ENCODE measurements at places on chromosomes 1 and 21.
A peak's percentile ranks its signal among the peaks of the same experiment; 100 is the strongest.

GRCh38 chr1:182274618-182275017 lies 117.0 kb downstream of the GLUL start:
- DNase-seq: no peak

- DNase-seq: no peak
These were observed 115.3 kb downstream of the HLCS start for GRCh38 chr21:36851121-36851520.

DNA sequence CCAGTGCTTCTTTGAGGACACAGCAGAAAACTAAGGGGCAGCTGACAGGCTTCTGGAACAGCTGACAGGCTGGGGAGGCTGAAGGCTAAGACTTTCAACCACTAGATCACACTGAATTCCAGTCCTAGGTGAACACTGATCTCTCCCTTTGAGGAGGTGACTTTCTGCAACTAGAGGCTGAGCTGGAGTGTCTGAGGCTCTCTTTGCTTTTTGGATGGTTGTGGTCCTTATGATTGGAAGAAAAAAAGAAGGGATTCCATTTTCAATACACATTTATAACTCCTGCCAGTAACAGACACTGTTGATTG lies 1.4 kb downstream of the IL6R start:
- no peak for DNase-seq

- no peak for DNase-seq
These were observed 45.6 kb downstream of the XCL2 start for GRCh38 chr1:168498159-168498631.

GRCh38 chr21:40143822-40144525 lies 276.7 kb downstream of the PCP4 start:
- DNase-seq: peak; percentile 60

- no peak for DNase-seq
These were observed 78.8 kb upstream of the CD1D start for GRCh38 chr1:158101927-158102326.

DNA sequence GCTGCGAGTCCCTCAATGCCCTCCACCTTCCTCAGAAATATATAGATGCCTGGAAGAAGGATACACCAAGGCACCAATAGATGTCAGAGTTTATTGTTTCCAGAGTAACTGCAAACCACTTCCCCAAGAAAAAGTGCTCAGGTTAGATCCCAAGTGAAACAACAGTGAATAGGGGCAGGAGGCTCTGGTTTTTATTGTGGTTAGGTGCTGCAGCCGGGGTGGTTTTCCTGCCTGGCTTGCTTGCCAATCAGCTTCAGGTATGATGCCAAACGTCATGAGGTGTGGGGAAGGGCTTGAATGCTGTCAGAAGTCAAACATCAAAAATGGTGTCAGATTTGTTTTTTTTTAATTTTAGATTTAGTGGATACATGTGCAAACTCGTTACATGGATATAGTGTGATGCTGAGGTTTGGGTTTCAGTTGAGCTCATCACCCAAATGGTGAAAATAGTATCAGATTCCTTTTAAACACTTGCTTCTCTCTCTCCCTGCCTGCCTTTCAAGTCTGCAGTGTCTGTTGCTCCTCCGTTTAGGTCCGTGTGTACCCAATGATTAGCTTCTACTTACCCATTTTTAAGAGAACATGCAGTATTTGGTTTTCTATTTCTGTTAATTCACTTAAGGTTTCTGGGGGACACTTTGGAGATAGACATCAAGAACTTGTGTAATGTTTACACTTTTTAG lies 1317.0 kb downstream of the MRPL39 start:
- no peak for DNase-seq

GRCh38 chr1:162728573-162728972 lies 61.9 kb upstream of the HSD17B7 start:
- no peak for DNase-seq

- DNase-seq: no peak
These were observed 60.8 kb downstream of the FASLG start for GRCh38 chr1:172719694-172720138.

DNA sequence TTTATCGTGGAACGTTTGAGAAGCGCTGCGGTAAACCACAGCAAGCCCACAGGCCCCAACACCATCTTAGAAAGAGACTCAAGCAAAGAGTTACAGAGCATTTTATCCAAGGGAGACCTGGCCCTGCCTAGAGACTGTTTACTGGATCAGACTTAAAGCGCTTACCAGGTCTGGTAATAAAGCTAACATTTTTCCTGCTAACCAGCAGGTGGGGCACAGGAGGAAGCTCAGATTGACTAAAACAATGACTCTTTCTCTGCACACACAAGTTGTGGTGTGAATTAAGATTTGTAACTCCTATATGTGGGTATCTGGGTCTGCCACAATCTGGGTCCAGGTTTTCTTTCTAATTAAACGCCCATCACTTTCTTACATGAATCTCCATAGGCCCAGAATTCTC lies 136.5 kb upstream of the ETS2 start:
- DNase-seq: no peak

- DNase-seq: no peak
These were observed 341 bp upstream of the TMEM61 start for GRCh38 chr1:54980046-54980527.

DNA sequence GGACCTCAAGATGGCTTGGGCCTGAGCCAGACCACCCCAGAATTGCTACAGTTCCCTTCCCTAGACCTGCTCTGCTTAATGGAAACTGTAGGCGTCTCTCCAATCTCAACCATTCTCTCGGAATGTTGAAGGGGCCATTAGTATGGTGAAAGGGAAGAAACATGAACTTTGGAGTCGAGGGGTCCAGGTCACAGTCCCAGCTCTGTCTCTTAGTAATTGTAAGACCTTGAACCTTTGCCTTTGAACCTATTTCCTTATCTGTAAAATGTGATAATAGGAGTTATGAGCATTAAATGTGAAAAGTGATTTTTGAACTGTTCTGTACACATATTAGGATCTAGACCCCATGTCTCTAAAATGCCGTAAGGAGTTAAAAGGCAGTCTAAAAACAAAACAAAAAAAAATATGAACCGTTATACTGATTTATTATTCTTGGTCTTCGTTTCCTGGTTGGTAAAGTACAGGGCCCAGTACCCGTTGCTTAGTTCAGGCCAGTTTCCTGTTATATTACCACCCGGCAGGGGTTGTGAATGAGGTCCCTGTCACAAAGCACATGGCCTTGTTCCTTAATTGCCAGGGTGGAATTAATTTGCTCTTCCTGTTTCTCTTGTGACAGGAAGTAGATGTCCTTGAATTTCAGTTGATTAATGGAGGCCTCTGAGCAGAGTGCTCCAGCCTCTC lies 42.3 kb downstream of the TCEANC2 start:
- DNase-seq: no peak

- DNase-seq: no peak
These were observed 11.3 kb upstream of the TNFRSF25 start for GRCh38 chr1:6477039-6477820.

DNA sequence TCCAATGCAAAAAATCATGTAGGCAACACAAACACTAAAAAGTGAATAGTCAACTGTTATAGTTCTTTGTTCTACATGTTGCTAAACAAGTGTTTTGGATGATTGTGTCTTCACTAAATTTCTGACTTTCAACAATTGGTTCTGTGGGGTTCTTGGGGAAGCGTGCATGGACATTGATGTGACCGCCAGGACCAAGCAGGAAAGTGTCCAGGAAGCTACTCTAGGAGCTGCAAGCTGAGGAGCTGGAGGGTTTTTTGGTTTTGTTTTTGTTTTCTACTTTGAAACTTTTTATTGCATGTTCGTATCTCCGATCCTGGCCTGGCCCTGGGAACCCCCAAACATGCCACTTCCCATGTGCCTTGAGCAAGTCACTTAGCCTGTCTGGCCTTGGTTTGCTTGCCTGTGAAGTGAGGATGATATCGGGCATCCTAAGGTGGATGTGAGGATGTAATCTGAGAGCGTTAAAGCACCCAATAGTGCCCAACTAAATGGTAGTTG lies 8.0 kb downstream of the TMPRSS3 start:
- no peak for DNase-seq

DNA sequence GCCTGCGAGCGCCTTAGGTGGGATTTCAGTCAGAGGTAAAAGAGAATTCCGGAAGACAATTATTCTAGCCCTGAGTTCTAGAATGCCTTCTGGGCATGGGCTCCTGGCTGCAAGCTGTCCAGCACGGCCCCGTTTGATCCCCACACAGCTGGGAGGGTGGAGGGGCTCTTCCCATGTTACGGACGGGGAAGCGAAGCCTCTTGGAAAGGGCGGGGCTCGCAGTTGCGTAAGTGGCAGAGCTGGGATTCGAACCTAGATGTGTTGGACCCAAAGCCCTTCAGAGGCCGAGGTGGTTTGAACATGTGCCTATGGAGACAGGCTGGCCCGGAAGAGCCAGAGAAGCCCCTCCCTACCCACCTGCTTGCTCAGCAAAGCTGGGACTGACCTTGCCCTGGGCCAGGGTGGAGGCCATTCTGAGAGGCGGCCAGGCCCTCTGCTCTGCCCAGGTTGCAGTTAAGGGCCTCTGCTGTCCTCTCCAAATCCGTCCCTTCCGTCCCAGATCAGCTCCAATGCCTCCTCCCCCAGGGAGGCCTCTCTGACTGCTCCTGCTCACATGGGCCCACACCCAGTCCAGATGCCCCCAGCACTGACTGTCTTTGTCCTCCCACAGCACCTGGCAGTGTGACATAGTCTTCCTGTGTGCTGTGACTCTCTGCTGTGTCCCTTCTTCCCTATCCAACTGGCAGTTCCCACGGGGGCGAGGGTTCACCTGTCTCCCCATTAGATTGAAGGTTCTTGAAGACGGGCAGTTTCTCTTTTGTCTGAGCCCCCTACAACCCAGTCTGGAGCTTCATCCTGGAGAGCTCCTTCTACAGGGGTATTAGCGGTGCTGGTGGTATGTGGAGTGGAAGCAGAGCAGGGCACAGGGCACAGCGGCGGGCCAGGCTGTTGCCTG lies 1.2 kb upstream of the HSPB7 start:
- DNase-seq: no peak

DNA sequence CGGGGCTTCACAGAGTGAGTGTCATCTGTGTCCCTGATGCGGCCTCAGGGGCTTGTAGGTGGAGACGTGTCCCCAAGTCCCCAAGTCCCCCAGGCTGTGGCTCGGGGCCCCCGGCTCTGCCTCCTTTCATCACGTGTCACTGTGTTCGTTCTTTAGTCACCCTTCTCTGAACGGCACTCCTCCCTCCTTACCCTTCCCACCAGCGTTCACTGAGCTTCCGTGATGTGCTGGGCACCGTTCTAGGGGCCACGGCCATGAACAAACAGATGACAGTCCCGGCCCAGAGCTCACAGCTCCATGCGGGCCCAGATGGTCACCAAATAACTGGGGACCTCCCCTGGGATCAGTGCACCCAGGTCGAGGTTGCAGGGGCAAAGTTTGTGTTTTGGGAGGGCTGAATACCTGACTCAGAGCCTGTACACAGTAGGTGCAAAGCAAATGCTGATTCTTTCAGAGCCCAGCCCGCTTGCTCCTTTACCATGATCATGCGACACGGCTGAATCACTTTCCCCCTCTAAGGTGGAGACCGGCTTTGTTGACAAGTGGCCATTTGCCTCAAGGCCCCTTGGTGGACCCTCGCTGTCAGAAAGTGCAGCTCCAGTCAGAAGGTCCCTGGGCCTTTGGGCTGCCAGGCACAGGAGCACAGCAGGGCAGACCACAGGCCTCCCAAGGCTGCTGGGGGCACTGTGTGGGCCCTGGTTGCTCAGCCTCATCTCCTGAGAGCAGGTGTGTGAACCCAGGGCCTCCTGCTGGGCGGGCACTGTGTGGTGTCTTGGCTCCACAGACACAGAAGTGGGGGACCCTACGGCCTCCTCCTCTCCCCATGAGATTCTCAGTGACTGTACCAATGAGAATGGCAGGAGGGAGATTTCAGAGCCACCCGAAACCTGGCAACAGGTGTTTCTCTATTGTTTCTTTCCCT lies 592.5 kb downstream of the PTPRU start:
- no peak for DNase-seq

DNA sequence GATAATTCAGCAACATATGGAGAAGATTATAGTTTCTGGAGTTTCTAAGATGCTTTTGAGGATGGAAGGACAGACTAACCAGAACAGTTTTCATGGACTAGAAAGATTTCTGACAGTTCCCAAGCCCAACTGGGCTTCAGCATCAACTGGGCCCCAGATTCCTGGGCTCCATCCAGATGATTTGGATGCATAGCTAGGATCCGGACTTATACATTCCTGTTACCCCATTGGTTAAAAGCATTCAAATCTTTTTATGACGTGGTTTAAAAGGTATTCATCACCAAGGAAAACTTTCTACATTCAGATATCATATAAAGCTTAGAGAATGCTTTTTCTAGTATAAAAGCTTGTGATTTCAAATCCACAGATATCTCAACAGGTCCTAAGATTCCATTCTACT lies 29.7 kb downstream of the TSHB start:
- DNase-seq: no peak

DNA sequence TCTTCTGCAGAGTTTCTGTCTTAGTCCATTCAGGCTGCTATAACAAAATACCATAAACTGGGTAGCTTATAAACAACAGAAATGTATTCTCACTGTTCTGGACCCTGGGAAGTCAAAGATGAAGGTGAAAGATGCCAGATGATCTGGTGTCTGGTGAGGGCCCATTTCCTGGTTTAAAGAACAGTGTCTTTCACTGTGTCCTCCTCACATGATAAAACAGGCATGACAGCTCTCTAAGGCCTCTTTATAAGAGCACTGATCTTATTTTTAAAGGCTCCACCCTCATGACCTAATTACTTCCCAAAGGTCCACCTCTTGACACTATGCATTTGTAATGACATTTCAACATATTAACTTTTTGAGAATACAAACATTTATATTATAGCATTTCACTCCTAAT lies 250.2 kb upstream of the ZRANB2 start:
- DNase-seq: no peak

GRCh38 chr1:42748461-42749410 lies 8.7 kb upstream of the CLDN19 start:
- no peak for DNase-seq

DNA sequence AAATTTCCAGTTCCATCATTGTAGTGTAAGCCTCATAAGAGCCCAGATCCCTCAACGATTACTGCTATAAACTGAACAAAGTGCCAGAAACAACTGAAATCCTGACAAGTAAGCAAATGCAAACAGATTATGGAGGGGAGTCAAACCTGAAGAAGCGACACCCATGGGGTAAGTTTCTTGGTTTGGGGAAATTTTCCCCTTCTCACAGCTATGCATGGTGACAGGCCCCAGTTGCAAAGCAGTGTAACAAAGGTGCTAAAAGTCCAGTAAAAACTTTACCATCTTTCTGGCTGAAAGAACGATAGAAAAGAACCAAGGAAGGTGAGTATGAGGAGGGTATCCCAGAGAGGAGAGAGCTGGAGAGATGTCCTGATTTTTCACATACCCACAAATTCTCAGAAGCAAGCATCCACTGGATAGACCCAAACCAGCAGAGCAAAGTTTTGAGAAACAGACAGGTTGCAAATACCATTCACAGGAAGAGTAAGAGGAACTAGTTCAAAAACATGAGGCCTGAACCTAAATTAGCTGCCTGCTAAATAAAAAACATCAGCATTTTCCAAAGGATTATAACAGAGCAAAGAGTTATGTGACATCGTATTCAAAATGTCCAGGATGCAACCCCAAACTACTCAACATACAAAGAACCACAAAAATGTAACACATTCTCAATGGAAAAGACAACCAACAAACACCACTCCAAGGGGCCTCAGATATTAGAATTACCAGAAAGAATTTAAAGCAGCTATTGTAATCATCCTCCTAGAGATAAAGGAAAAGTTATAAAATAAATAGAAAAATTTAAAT lies 14.5 kb downstream of the SCYL3 start:
- no peak for DNase-seq

GRCh38 chr1:32405672-32406467 lies 11.6 kb upstream of the BSDC1 start:
- DNase-seq: no peak

Measured in mesothelial cell of epicardium (in vitro differentiated cells).